Neural crest cell (in vitro differentiated cells): ENCODE measurements at places on chromosomes 13 and 19.

- DNase-seq = no peak
Observed at GRCh38 chr13:63094717-63095116, 1679.1 kb upstream of the PCDH20 start.

- no peak for DNase-seq
Observed at GRCh38 chr13:98240135-98240534, 63.1 kb upstream of the RNF113B start.

DNA sequence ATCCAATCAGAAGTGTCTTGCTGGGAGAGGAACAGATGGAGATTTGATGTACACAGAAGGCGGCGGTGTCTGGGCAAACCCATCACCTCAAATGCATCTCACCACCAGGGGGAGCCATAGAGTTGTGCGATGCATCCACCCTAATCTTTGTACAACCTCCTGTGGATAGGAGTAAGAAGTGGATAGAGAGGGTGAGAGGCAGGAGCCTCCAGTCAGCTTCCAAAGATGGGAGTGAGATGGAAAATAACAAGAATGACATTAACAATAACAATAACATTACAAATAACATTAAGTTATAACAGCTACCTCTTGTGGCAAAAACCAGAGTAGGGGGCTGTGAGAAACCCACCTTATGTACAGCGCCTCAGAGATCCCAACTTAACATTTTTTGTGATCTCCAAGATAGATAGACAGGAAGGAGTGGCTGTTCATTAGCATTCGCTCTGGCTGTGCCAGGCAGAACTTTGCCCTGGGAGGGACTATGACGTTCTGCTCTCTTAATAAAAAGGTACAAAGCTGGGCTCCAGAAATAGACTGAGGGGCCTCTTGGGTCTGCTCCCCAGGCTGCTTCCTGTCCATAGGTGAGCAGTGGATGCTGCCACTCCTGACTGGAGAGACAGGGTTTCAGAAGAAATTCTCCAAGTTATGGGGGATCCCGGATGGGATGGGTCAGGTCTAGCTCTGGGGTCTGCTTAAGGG is 5.2 kb upstream of the CEACAM18 start:
- peak; percentile 83 for DNase-seq

DNA sequence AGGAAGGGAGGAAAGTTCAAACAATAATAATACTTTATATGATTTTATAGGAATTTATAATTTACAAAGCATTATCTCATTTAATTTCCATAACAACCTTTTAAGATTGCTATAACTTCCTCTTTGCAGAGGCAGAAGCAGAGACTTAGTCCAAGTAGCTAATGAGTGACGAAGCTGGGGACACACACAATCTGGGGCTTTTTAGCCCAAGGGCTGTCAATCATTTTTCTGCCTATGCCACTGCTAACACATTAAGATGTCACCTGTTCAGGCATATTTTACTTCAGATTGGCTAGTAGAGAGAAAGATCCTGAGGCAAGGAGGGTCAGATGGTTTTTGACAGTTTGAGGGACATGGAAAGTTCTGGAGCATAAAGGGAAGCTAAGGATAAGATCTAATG is 12.6 kb downstream of the SCEL start:
- no peak for DNase-seq

DNA sequence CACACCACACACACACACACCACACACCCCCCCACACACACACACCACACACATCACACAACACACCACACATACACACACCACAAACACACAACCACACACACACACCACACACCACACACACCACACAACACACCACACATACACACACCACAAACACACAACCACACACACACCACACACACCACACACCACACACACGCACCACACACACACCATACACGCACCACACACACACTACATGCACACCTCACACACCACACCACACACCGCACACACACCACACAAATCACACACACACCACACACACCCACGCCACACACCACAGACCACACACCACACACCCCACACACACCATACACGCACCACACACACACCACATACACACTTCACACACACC is 83.5 kb downstream of the ZNF557 start:
- DNase-seq = no peak

- DNase-seq = no peak
Observed at GRCh38 chr19:6443986-6444385, 10.4 kb upstream of the SLC25A41 start.

GRCh38 chr19:1488282-1488601 is 1.9 kb downstream of the PCSK4 start:
- DNase-seq = no peak

DNA sequence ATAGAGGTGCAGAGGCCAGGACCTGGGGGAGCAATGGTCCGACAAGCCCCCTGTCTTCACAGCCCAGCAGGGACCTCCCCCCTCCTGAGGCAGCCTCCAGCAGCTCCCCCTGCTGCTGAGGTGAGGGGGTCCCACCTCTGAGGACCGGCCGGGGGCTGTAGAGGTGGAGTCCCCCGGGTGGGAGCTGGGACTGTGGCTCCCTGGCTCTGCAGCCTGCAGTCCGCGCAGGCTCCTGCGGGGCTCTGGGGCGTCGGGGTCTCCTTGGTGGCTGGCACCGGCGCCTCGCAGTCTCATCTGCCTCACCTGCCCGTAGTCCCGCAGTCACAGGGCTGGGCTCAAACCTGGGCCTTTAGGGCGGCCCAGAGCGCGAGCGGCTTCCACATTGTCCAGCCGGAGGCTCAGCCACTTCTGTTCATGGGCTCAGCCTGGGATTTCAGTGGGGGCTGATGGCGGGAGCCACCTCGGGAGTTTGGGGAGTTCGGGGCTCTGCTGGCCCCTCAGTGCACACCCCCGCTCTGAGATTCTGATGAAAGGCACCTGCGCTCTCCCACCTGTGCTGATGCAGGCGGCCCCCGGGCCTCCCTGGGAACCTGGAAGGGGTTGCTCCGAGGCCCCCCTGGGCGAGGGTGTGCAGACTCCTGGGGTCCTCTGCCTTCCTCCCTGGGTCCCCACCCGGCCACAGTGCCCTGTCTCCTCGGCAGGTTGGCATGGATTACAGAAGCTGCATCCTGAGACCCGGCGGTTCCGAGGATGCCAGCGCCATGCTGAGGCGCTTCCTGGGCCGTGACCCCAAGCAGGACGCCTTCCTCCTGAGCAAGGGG is 7.0 kb upstream of the ZNF554 start:
- DNase-seq = no peak

DNA sequence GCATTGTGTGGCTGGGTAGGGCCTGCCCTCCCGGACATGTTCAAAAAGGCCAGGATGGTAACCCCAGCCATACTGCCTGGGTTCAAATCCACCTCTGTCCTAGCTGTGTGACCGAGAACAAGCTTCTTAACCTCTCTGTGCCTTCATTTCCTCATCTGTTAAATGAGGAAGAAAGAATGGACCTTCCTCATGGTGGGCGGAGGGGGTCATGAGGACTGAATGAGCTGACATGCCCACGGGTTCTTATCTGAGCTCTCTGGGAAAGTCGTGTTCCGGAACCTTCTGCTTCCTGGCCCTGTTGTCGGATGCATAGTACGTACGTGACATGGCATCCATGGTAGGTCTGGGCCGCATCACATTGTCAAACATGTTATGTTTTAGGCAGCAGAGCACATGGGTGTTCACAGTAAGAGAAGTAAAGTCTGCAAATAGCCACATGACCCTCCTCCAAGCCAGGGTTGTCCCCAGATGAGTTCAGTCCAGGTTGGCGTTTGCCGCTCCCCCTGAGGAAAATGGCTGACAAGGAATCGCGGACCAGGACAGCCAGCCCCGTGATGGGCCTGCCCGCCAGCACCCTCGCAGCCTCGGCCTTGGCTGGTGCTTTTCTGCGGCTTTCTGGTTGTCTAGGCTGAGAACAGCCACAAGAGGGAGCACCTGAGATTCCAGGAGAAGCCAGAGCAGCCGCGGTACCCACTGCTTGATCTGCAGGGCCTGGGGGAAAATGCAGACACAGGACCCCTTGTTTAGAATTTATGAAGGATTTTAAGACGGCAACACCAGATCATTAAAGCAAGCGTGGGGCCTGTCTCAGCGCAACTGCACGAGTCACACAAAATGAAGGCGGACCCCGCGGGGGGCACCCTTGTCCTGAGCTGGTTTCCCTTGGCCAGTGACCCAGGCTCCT is 2.4 kb upstream of the NTN5 start:
- peak; percentile 88 for DNase-seq

- no peak for DNase-seq
Observed at GRCh38 chr13:29494520-29494919, 101.0 kb downstream of the SLC7A1 start.

GRCh38 chr19:49433240-49433901 is 8.0 kb downstream of the SLC17A7 start:
- no peak for DNase-seq

- no peak for DNase-seq
Observed at GRCh38 chr13:103187721-103188156, 121.5 kb upstream of the SLC10A2 start.

GRCh38 chr19:42419309-42419708 is 7.9 kb downstream of the LIPE start:
- DNase-seq = no peak

DNA sequence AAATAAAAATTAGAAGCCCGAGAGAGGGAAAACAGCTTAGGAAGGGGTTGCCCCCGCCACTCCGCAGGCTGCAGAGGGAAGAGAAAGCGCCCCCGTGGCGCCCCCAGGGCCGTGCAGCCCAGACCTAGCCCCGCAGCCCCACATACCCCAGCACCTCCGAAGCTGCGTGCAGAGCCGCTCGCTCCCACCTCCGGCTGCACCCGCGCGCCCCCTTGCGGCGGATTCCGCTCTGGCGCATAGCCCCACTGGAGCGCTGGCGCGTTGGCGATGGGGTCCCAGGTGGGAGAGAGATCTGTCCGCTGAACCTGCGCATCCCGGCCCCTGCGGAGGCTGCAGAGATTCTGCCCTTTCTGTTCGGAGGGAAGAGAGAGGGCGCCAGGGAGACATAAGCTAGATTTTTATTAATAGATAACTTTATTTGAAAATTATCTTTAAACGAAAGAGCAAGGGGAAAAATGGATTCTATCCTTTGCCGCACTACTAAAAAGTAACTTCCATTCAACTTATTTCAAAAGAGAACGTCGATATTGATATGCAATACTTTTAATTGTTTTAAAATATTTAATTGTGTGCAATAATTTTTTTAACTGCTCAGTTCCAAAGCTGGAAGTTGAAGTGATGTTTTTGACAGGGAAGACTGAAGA is 11.7 kb upstream of the CLN5 start:
- DNase-seq = peak; percentile 94

DNA sequence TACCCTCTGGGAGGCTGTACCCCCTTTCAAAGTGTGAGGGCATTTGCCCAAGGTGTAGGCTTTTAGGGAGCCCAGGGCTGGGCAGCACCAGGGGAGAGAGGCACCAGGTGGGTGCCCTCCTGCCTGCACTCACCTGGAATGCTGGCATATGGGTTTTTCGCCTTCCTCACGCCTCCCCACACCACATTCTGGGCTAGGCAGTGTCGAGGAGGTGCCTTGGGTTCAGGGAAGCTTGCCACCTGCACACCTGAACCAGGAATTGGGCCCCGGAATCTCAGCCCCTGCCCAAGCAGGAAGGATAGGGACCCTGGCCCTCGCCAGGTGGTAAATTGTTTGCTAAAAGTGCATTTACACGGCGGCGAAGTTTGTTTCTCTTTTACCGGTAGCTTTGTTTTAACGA is 5.1 kb upstream of the TSHZ3 start:
- DNase-seq = no peak

DNA sequence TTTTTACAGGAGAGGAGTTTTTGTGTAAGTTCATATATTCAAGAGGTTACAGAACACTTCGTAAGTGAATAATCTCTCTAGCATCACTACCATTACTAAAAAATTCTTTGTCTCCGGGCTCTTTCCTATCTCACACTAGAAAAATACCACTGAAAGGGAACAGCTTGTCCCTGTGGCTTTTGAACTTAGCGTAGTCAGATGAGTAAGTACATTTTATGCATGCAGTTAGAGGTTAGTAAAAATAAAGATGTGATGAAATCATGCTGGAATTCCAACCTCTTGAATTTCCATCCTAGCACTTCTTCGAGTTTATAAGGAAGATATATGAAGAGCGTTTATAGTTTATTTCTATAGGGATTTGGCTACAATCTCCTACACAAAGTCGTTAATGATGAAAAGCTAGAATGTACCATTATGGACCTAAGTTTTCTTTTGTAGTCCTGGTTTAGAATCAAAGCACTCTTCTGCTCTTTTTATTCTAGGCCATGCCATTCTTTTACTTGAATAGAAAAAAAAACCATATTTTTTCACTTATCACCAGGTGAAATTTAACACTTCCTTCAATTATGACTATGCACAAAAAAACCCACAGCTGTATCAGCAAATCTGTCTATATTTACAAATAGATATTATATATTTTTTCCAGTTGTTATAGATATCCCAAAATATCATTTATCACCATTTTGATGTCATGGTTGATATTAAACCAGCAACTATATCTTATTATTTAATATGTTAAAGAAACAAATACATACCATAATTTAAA is 139.9 kb upstream of the PCDH9 start:
- DNase-seq = no peak

- DNase-seq = no peak
Observed at GRCh38 chr19:17522988-17523872, 11.8 kb downstream of the PGLS start.

DNA sequence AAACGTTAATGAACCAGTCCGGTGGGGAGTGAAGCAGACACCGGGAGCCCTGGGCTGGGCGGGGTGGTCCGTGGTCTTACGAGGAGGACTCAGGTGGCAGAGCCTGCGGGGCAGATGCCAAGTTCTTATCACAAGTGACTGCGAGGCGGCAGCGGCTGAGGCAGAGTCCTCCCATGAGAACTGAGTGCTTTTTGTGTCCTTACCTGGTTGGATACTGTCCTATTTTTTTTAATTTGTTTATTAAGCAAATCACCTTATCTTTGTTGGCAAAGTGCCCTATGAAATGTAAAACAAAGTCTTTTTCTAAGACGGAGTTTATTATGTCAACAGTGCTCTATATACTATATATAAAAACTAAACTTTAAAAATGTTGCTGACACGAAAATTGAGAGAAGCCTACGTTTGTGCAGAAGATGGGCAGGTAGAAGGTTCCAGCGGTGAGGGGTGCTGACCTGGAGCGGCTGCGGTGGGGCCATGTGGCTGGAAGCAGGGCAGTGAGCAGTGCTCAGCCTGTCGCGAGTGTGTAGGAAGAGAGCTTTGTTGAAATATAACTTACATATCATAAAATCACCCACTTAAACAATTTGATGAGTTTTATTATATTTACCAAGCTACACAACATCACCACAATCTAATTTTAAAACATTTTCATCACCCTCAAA is 82.2 kb downstream of the ATP11A start:
- DNase-seq = no peak

DNA sequence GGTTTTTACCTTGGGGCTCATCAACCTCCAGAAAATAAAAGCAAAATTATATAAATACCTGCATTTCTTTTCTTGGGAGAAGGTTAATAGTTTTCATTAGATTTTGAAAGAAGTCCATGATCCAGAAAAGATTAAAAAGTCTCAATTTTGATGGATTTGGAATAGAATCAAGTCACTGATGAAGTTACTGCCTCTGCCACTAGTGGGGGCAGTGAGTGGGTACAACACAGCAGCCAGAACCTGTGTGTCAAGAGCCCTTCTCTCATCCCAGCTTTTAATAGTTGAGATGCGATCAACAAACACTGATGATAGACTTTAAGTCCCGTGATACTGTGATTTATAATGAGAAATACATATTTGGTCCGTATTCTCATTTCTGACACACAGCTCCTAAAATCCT is 686.7 kb downstream of the DIAPH3 start:
- DNase-seq = no peak

- no peak for DNase-seq
Observed at GRCh38 chr19:18306888-18307260, 16.0 kb downstream of the LSM4 start.
